ENCODE measurements at places on chromosomes 13 and 19.

DNA sequence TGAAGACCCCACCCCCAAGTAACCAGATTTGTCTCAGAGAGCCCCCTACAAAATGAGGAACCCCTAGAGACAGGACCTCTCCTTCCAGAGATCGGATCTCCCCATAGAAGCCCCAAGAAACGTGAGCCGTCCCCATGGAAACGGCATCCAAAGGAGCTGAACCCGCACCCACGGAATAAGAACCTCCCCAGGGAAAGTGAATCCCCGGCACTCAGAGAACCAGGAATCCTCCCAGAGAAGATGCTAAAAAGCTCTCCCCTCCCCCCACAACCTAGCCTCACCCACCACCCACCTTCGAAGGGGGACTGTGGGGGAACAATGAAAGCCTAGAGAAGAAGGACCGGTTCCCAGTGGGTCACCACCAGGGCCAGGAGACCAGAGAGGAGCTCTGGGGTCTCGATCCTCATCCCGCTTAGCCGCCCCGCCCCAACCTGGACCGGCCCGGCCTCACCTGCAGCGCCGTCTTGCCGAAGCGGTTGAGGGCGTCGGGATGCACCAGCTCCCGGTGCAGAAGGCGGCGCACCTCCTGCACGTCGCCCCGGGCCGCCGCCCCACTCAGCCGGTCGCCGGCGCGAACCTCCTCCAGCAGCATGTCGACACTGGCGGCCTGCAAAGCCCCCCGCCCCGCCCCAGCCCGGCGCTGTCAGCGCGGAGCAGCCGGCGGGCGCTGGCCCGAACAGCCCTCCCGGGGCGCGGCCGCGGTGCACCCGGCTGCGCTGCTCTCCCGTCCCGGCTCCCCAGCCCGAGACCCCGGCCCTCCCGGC lies 535 bp downstream of the CDKN2D start:
- peak; percentile 56 for DNase-seq

DNA sequence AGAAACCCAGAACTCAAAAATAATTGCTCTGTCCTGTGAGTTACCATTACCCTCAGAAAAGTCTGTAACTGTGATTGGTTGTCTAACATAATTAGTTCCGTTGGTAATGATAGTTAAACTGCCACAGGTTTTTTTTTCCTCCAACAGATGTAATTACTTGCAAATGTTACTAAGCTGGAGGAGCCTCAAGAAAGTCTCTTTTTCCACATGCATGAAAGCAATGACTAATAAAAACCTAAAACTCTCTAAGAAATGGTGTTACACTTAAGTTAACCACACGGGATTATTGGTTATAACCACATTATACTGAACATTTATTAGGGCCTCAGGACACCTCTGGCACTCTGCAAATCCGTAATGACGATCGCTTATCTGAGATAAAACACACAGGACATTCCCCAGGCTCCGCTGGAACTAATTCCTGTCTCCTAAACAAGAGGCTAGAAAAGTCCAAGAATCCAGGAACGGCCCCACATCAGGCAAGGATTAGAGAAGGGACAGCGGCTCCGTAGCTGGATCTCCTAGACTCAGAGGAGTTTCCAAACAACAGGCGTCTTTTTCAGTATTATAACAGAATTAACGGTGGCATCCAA lies 753 bp downstream of the ZNF235 start:
- DNase-seq = peak; percentile 45

DNA sequence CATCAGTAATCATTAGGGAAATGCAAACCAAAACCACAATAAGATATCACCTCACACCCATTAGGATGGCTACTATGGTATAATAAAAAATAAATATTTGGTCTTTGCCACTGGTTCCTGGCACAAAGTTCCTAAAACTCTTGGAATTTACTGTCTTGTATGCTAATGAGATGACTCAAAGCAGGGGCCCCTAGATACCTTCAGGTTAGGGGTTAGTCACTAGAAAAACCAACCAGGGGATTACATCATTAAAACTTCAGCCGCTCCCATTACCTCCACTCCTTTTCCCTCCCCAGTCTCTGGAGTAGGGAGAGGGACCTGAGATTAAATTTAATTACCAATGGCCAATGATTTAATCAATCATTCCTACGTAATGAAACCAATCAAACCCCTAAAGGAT lies 49.6 kb downstream of the THSD1 start:
- DNase-seq = no peak

GRCh38 chr13:29487466-29488454 lies 107.7 kb downstream of the SLC7A1 start:
- DNase-seq = no peak

GRCh38 chr19:51938936-51939335 lies 11.7 kb downstream of the ZNF613 start:
- DNase-seq = no peak

- DNase-seq = no peak
These were observed 39.2 kb downstream of the WDFY2 start for GRCh38 chr13:51623473-51623872.

- no peak for DNase-seq
These were observed 84.8 kb downstream of the ZNF728 start for GRCh38 chr19:22918221-22918620.

- DNase-seq = no peak
These were observed 98.4 kb upstream of the KLHL1 start for GRCh38 chr13:70206671-70207070.

DNA sequence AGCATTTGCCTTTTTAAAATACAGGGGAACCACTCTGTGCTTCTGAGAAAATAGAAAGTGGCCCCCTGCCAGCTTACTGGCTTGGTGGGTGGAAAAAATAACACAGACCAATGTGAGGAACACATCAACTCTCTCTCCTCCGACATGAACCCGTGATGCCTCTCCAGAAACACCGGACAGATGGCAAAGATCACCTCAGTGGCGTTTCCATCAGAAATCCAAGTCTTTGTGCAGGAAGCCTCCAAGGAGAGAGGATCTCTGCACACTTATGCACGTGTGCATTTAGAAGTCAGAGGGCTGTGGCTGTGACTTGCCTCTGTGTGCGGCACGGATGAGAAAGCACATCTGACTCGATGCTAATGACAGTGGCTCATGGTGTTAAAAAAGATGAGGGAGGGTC lies 112.3 kb upstream of the KLF12 start:
- no peak for DNase-seq

- DNase-seq = no peak
These were observed 14.6 kb upstream of the ASF1B start for GRCh38 chr19:14150770-14151661.

GRCh38 chr19:47885067-47885463 lies 1.1 kb downstream of the SULT2A1 start:
- DNase-seq = no peak

- no peak for DNase-seq
These were observed 4.9 kb upstream of the KLK15 start for GRCh38 chr19:50838239-50838638.

DNA sequence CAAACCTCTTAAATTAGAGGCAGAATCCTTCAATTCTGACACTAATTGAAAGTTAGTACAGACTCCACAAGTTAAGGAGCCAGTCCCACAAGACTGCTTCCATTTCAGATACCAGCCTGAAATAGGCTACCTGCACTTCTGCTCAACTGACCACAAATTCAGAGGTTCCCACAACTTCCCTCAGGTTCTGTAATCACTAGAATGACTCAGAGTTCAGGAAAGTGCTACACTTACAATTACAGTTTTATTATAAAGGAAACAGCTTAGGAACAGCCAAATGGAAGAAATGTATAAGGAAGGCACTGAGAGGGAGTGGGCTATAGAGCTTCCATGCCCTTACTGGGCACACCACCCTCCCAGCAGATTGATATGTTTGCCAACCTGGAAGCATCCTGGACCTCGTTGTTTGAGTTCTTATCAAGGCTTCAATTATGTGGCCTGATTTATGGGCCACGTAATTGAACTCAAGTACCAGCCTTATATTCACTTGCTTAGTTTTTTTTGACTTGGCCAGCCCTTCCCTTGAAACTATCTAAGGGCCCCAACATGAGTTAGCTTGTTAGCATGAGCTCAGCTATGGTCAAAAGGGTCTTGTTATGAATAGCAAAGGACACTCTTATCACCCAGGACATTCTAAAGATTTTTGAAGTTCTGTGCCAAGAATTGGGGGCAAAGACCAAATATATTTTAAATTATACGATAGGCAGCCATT lies 25.9 kb downstream of the NBEA start:
- no peak for DNase-seq

DNA sequence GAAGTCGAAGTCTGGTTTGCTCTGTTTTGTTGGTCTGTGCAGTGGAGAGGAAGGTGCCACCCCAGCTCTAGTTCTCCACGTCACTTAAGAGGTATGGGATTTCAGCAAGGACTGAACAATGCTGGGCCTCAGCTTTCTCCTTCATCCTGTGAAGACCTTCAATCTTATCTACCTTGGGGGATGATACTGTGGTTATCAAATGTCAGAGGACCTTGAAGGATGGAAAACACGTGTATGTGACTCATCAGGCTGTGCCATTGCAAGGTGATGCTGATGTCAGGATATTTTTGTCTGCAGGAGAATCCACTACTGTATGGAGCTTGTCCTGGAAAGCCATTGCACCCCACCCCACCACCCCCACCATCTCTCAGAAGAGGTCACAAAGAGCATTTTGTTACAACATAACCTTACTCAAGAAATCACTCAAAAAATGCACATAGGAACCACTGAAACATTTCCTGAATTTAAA lies 81.4 kb upstream of the UQCRFS1 start:
- no peak for DNase-seq

DNA sequence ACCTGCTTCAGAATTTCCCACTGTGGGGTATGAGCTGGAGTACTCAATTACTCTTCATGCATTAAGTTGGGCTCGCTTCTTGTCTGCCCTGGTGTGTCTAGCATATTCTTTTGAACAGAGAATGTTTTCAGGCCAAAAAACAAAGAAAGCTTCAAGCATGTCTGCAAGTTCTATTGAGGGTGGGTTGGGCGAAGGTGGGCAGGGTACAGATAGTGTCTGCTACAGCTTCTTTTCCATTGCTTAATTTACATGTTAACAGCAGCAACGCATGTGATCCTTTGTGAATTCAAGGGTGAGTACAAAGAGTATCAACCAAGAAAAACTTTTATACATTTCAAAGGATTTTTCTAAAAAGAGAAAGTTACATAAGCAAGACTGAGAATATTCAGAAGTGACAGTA lies 406.5 kb downstream of the IRS2 start:
- DNase-seq = no peak

DNA sequence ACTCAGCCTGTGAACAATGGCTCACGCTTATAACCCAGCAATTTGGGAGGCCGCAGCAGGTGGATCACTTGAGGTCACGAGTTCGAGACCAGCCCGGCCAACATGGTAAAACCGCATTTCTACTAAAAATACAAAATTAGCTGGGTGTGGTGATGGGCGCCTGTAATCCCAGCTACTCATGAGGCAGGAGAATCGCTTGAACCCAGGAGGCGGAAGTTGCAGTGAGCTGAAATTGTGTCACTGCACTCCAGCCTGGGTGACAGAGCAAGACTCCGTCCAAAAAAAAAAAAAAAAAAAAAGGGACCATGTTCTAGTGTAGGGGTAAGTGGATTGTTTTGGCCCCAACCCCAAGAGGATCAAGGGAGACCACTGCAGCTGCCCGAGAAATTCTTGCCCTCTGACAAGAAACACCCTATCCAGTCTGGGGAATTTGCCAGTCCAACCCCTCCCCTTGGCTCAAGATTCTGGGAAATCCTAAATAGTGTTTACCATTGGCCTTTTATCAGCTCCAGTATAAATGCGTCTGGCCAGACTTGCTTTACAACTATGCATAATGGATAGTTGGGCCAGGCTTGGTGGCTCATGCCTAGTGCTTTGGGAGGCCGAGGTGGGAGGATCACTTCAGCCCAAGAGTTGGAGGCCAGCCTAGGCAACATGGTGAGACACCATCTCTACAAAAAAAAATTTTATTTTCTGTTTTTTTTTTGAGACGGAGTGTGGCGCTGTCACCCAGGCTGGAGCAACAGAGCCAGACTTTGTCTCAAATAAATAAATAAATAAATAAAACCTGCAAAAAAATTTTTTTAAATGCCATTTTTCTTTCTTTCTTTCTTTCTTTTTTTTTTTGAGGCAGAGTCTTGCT lies 5.1 kb upstream of the DHDH start:
- no peak for DNase-seq

DNA sequence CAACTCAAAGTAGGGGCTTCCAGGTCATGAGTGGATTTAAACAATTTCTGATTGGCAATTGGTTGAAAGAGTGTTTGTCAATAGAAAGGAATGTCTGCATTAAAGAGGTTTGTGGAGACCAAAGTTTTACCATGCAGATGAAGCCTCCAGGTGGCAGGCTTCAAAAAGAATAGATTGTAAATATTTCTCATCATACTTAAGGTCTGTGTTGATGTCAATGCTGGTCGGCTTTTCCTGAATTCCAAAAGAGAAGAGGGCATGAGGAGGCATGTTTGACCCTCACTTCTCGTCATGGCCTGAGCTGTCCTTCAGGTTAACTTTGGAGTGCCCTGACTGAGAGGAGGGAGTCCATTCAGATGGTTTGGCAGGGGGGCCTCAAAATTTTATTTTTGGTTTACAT lies 125.4 kb upstream of the RFC3 start:
- no peak for DNase-seq

- DNase-seq = no peak
These were observed 2.4 kb downstream of the SHANK1 start for GRCh38 chr19:50717026-50717723.

GRCh38 chr13:103130681-103131210 lies 64.5 kb upstream of the SLC10A2 start:
- DNase-seq = no peak

Data from DMS79 treated with DMSO at 0.1 percent for 48 hours (cell line).